ENCODE measurements at places on chromosomes 2 and 18.

GRCh38 chr2:101114268-101114783 is 36.9 kb downstream of the TBC1D8 start:
- no peak for DNase-seq

DNA sequence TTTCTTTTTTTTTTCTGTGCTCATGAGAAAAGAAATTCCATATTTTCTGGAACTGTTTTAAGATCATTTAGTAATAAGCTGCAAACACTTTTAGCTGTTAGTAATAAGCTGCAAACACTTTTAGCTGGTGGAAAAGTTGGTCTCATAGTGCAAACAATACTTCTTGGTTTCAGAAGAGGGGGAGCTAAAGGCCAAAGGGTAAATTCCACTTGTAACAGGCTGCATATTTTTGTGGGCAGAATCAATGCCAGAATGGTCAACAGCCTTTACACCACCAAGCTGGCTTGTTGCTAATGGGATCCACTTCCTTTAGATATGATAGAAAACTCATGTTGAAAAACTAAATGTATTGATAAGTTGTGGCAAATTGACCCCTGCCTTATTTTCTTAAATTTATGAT is 356.8 kb downstream of the NR4A2 start:
- no peak for DNase-seq

- no peak for DNase-seq
These were observed 9.0 kb downstream of the SERTAD2 start for GRCh38 chr2:64644458-64645382.

DNA sequence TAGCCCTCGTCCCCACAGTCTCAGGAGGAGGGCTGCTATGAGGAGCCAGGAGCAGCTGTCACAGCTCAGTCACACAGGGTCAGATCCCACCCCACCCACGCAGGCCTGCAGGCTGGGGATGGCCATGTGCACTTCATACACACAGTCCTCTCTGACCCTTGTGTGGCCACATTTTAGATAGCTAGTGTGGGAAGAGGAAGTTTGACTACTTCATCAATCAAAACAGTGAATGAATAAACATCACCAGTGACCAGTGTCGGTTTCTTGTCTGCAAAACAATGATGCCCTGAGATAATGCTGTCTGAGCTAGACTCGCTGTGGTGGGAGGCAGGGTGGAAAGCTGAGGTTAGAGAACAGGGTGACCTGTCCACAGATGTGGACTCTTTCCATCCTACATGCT is 107.1 kb downstream of the PIEZO2 start:
- no peak for DNase-seq

- DNase-seq: no peak
These were observed 91.2 kb downstream of the SMAD7 start for GRCh38 chr18:48859311-48860268.

DNA sequence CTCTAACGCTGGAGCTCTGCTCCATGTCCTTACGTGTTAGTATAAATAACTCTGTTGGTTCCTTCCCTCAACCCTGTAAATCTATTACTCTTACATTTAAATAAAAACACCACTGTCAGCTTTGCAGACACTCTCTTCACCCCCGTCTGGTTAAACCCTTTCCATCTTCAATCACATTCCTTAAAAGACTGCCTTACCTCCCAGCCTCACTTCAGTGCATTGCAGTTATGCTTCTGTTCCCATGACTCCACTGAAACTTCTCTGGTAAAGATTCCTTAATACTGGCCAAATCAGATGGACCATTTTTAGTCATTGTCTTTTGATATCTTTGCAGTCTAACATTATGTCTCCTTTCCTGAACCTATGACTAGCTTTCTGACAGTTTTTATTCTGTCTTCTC is 61.7 kb downstream of the EML4 start:
- no peak for DNase-seq

DNA sequence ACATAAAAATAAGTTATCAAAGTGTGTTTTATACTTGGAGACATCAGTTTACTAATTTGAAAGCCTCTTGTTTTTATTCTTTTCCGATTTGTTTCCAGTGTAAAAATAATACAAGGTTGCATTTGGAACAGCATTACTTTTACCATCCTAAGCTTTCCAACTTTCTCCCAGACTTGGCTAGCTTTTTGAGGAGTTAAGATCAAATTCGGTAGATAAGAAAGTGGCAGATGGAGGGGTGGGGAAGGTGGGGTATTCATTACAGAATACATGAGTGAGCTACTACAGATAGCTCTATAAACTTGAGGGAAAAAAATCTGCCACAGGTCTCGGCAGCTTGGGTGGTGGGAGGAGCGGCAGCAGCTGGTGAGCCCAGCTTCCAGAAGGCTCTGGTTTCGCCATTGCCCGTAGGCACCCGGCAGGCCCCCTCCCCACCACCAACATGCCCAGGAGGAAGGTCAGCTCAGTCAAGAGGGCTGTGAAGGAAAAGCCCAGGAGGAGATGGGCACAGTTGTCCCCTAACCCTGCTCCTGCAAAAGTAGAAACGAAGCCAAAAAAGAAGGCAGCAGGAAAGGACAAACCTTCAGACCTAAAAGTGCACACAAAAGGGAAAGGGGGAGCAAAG is 18.6 kb upstream of the RMC1 start:
- no peak for DNase-seq

GRCh38 chr2:70748002-70748784 is 19.8 kb downstream of the ADD2 start:
- no peak for DNase-seq

DNA sequence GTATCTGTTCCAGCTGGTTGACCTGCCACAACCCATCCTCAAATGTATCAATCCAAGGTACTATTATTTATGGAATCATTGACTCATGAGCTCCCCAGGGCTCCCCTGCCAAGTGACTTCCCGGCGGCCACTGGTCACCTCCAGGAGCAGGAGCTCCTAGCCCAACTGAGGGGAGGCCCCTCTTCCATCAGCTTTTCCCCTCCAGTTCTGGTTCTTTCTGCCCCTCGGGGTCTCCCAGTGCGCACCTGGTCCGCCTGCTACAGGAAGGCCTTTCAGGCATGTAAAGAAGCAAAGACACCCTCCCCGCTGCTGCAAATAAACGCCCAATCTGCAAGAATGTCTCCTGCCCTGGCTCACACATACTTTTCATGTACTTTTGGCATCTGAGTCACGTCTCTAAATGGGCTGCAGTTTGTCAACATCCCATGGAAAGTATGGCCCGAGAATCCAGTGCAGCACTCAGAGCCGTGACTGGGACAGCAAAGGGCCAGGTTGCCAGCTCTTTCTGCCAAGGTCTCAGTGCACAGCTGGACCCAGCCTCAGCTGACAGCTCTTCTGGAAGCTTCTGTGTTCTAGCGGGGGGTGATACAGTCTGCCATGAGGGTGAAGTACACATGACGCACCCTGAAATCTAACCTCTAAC is 41.4 kb downstream of the KLHL29 start:
- no peak for DNase-seq

- DNase-seq: no peak
These were observed 140.1 kb downstream of the HDAC4 start for GRCh38 chr2:239260546-239261327.

DNA sequence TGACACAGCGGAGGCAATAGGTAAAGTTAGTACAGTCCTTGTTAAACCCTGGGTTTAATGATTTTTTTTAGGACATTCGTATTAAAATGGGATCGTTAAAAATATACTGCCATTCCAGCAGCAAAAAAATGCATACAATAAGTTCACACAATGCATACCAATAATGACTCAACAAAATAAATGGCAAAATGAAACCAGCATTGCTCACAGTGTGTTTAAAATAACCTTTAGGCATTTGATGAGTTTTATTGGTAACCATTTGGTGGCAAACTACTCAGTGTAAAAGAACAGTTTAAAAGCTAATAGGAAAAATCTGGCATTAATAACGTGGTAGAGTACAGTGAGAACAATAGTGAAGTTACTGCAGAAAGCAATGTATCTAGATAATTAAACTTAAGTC is 539.0 kb upstream of the PIK3C3 start:
- no peak for DNase-seq
